ENCODE measurements at places on chromosomes 13 and 19.

- DNase-seq = no peak
Measured at GRCh38 chr13:104641309-104641708, 1575.1 kb upstream of the SLC10A2 start.

DNA sequence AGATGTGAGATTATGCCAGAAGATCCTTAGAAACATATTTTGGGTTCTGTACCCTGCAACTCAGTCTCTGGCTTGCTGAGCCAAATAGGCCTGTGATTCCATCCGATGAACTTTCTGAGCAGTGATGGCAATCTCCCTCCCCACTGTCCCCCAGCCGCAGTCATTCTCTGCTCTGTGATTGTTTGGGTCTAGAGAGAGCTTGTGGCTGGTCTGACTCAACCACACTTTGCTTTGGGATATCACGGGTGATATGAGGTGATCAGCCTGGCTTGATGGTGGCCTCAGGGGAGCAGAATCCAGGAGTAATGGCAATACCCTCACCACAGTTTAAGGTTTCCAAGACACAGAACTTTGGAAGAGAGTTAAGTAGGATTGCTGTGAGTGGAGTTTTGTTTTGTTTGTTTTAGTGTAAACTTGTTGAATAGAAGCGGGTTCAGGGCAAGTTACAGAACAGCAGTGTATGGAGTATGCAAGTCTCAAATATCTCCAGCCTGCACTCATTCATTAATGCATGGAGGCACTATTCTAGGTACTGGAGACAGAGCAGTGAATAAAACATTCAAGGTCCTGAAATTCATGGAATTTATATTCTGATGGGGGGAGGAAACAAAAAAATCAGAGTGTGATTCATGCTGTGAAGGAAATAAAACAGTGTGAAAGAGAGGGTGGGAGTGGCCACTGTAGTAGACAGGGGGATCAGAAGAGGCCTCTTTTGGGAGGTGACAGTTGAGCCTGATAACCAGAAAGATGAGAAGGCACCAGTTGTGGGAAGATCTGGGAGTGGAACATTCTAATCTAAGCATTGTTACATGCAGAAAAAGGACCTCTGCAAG, 5.3 kb downstream of the SAMD4B start:
- DNase-seq = no peak

DNA sequence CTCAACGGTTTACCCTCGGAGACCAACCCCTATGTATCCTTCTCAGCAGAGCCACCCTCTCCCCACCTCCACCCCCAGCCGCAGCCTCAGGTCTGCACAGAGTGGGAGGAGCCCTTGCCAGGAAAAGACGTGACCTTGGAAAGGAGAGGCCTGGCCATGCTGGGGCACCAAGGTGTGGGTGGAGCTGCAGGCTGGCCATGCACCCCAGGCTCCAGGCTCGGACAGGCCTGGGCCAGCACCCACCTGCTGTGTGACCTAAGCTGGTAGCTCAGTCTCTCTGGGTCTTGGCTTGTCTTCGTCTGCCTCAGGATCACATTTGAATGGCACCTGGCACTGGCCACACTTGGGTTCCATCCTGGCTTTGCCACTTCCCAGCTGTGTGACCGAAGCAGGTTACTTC, 29.5 kb downstream of the CCDC8 start:
- no peak for DNase-seq

DNA sequence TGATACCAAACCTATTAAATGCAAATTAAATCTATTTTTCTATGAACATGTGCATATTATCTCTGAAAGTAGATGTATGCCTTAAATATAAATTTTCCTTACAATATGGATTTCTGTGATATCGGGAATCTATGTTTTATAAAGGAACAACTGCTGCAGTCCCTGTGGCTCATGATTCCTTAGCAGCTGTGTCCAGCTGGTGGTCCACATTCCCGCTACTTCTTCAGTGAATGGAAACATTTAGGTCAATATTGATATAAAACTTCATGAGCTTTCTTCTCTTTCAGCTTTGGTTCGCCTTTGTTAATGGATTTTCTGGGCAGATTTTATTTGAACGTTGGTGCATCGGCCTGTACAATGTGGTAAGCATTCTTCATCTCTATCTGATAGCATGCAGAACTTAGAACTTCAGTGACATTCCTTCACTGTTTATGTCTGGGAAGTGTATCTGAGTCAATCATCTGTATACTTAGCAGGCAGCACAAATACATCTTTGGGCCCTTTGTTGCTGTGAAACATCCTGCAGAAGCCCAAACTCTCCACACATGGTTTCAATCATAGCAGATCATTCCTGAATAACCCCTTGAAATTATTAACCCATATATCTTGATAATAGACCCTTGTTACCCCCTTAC, 223.9 kb downstream of the SHISA2 start:
- DNase-seq = no peak

DNA sequence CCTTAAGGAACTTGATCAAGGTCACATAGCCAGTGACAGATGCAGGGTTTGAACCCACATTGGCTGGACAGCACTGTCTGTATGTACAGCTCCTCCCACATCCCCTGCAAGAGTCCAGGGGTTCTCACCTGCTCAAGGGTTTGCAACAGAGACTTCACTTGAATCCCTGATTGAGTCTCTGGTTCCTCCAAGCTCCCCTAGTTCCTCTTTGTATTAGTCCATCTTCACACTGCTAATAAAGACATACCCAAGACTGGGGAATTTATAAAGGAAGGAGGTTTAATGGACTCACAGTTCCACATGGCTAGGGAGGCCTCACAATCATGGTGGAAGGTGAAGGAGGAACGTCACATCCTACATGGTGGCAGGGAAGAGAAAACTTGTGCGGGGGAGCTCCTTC, 72.8 kb upstream of the CLDN10 start:
- DNase-seq = no peak

GRCh38 chr13:41244556-41244955, 18.8 kb downstream of the MTRF1 start:
- DNase-seq = no peak

Measured in cortex of kidney (tissue), 1 donor.